ENCODE measurements at places on chromosomes 16 and 17.

DNA sequence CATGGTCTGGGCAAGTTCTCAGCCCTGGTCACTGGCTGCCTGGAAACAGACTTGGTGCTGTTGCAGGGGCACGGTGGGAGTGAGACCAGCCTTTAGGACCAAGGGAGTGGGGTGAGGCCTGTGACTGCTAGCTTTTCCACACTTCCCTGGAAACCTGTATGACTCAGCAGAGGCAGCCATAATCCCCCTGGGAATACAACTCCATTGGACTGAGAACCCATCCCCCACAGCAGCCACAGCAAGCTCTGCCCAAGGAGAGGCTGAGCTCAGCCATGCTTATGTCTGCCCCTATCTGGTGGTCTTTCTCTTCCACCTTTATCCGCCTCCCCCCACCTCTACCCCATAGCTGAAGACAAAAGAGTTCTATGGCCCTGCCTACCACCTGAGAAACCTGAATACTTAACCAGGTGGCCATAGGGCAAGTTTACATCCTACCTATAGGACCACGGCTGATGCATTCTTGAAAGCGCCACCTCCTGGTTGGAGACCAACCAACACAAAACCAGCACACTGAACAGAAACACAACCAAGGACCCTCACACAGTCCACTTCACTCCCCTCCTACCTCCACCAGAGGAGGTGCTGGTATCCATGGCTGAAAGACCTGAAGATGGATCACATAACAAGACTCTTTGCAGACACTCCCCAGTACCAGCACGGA, 816.2 kb upstream of the SOX9 start:
- DNase-seq, result no peak

DNA sequence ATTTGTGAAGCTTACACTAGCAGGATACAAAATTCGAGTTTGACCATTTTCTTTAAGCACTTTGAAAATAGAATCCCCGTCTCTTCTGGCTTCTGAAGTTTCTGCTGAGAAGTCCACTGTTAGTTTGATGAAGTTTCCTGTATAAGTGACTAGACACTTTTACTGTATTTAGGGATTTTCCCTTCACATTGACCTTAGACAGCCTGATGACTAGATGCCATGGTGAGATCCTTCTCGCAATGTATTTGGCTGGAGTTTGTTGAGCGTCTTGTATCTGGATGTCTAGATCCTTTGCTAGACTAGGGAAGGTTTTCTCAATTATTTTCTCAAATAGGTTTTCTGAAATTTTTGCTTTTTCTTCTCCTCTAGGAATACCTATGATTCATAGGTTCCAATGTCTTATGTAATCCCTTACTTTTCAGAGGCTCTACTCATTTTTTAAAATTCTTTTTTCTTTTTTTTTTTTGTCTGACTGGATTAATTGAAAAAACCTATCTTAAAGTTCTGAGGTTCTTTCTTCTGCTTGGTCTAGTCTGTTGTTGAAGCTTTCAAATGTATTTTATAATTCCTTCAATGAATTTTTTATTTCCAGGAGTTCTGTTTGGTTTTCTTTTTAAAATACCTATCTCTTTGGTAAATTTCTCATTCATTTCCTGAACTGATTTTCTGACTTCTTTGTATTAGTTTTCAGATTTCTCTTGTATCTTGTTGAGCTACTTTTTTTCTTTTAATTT, 63.7 kb upstream of the ABCC11 start:
- DNase-seq, result no peak

DNA sequence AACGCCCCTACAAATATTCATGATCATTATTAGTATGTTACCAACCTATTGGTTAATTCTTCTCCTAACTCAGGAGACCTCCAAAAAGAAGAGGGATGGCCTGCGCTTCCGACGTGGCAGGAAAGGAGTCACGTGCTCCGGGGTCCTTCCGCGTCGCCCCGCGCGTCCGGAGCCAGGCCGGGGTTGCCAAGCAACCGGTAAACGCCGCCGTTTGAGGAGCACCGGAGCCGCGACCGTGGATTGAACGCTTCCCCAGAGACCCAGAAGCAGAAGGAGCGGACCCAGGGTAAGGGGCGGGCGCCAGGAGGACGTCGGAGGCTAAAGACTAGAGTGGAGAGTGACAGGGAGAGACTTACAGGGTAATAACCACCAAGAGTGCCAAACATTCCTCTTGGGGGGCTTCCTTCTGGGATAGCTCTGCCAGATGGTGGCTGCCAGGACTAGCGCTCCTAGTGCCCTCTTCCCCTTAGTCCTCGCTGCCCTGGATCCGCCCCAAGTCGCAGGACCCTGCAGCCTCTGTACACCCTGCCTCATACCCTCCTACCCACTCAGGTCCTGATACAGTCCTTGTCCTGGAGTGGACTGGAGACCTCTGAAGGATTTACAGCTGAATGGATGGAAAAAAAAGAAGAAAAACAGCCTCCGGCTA, at the start of gene DNAI2:
Gene DNAI2, plus strand, starts transcription at position 175 of the 649 bp plus-strand sequence. CDS start 7,584 bp downstream, outside the sequence.
- peak; percentile 37 for DNase-seq

DNA sequence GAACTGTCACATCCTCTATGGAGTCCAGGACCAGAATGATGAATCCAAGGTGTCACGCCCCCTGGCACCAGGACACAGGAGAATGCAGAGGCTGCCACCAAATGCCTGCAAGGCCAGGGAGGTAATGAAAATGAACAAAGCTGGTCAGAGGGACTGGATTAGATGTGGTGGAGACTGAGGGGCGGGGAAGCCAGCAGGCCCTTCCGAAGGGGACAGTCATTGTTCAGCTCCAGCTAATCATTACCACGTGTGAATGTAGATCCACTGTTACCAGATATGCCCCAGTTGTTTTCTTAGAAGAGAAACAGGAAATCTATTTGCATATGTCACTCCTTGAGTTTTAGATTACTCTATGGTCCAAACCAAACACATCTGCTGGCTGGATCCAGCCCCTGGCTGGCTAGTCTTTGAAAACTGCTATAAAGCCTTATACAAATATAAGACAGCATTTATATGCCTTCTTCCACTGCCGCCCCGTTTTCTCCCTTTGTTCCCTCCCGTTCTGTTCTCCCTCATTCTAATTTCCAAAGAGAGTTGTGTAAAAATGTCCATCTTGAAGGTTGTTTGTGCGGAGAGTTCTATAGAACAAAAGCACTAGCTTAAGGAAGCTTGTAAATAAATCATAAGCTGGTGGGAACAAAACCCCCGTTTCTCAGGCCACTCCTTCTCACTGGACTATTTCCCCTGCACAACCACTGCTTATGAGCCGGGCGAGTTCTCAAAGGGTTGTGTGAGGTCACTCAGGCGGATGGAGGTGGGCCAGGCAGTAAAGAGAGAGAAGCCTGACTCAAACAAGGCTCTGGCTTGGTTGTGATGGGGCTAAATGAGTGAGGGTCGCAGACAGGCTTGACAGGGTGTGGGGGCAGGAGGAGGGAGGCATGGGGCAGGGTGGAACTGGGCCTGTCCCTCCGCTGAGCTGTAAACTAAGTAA, 14.2 kb downstream of the CRYM start:
- no peak for DNase-seq

DNA sequence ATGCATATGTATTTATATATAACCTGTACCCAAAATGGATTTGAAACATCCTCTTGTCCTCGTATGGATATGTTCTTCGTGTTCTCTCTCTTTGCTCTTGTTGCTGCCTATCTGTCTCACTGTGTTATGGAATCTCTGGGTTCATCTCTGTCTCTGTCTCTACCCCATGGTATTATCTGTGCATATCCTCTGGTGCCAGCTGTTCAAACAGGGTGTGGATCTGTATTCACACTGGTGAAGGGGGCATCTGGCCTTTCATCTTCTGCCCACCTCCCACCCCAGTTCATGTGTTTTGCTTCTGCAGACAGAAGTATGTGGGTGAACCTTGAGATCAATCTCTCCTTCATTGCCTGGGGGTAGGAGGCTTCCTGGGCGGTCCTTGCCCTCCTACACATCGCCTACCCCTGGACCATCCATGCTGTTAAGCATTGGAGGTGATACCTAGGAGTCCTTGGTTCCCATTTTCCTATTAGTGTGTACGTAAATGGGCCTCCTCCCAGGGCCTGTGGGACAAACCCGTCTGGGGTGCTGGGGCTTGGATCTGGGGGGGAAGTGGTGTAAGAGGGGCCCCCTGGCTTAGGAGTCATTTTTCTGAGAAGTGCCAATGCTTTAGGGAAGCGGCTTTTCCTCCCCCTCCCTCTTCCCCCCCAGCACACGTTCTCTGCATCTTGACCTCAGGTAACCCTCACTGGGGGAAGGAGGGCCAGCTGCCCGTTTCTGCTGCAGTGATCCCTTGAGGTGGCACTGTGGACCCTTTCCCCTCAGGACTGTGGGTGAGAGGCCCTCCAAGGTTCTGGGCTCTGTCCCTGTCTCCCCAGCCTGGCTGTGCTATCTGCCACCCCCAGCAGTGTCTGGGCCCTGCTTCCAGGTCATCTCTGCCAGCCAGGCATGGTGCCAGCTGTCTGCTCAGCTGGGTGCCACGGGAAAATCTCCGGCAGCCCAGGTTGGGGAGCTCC, 21.1 kb downstream of the RARA start:
- DNase-seq, result no peak

GRCh38 chr17:53548252-53548651, 274.5 kb upstream of the KIF2B start:
- DNase-seq, result no peak

Measured in activated naive CD4-positive, alpha-beta T cell treated with Interleukin-2 at 50 U/mL for 16 hours (primary cell).